ENCODE measurements at places on chromosomes 1 and 21.

GRCh38 chr21:39097981-39098380, 85.3 kb downstream of the PSMG1 start:
- DNase-seq: no peak

GRCh38 chr1:174966008-174966572, 33.7 kb upstream of the CACYBP start:
- DNase-seq: no peak

- DNase-seq: no peak
These were observed 206.9 kb downstream of the NEGR1 start for GRCh38 chr1:72075425-72075824.

DNA sequence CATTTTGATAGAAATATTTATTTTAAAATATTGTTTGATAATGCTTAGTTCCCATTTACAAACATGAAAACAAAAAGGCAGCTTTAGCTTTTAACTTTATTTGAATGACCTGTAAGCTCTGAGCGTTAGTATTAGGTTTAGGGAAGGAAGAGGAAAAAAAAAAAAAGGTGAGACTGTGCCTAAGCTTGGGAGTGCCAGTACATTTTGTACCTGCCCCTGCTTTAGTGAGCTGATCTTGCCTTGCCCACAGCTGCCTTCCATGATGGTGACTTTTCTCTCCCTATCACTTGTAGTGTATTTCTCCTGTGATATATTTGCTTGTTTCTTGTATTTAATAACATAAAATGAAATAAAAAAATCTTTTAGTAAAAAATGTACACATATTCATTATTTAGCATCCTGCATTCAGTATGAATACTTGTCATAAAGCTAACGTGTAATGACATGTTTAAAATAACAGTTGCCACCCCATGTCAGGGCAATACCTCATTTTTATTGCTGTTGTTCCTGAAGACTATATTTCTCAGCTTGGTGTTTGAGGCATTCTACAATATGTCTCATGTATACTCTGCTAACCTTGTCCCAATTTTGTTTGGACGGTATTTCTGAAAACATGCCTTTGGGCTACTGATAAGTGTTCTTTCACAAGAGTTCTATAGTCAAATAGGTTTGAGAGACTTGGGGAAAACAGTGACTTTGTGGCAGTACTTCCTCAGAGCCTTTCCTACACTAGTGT, 76.3 kb downstream of the NEK7 start:
- DNase-seq: no peak

DNA sequence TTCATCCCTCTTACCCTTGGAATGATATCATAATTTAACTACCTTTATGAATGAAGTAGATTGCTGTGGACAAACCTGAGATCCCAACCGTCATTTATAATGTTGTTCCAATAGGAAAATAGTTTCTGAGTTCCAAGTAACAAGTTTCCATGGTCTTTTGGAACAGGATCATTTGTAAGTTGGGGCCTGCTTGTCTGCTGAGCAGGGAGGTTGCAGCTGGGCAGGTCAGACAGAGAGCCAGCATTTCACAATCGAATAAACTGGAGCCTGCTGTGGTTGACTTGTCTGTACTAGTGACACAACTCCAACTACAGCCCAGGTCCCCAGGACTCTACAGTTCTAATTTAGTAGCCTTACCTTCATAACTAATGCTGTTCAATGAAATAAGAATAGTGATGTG, 18.6 kb upstream of the RALGPS2 start:
- peak; percentile 51 for DNase-seq

DNA sequence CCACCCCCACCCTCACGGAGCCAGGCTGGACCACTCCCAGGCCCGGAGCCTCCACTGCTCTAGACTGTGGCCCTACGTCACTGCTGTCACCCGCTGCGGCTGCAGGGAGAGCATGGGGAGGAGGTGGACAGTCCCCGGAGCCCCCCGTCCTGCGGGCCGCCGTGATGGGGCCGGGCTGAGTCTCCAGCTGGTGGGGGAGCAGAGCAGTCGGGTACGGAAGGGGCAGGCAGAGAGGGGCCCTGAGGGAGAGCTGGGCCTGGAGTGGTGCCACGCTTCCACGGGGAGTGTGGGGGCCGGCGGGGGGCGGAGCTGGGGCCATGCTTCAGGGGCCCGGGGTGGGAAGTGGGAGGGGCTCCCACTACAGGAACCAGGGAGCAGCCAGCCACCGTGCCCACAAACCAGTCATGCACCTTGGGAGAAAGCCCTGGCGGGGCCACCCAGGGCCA, 98.9 kb upstream of the KCNK1 start:
- DNase-seq: no peak

DNA sequence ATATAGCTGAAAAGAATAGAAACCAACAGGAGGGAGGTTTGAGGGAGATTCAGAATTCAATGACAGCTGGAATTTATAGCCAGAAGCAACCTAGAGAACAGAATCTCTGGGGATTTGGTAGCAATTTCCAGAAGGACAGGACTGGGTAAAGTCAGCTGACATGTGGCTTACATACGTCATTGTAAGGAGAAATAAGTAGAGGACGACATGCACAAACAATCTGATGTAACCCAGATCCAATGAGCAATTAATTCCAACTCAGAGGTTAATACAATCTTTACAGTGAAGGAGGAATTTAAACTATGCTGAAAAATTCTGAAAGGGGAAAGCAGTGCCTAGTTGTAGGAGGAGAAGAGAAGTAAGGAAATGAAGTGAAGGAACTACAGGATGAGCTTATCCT, 383.9 kb downstream of the PTBP2 start:
- DNase-seq: no peak

DNA sequence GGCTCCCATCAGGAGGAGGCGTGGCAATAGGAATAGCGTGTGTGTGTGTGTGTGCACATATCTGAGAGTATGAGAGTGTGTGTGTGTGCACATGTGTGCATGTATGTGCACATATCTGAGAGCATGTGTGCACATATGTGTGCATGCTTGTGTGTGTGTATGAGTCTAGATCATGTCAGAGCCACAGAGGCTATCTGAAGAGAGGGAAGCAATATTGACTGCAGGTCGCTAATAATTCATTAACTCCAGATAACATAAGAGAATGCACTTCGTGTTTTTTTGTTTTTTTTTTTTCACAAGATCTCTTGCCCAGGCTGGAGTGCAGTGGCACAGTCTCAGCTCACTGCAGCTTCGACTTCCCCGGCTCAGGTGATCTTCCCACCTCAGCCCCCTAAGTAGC, 4.7 kb upstream of the SLC45A1 start:
- DNase-seq: no peak

GRCh38 chr1:159799446-159799985, 2.6 kb upstream of the FCRL6 start:
- DNase-seq: no peak

GRCh38 chr1:64925594-64925993, 40.8 kb downstream of the JAK1 start:
- no peak for DNase-seq
